CD14-positive monocyte (primary cell): ENCODE measurements at places on chromosomes 13 and 19.

DNA sequence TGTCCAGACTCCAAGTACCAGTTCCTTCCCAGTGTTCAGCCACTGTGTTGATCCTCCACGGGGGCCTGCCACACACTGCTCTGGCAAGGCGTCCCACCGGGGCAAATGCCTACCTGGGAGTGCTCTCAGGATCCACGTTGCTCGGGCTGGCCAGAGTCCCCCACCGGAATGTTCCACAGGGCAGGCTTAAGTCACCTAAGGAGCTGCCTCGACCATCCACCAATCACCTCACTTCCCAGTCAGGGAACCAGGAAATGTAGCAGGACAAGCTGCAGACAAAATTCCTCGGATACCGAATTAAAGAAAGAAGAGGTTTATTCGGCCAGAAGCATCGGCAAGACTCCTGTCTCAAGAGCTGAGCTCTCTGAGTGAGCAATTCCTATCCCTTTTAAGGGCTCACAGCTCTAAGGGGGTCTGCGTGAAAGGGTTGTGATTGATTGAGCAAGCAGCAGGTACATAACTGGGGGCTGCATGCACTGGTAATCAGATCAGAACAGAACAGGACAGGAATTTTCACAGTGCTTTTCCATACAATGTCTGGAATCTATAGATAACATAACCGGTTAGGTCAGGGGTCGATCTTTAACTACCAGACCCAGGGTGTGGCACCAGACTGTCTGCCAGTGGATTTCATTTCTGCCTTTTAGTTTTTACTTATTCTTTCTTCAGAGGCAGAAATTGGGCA, 56.9 kb upstream of the EDNRB start:
- DNase-seq = no peak

DNA sequence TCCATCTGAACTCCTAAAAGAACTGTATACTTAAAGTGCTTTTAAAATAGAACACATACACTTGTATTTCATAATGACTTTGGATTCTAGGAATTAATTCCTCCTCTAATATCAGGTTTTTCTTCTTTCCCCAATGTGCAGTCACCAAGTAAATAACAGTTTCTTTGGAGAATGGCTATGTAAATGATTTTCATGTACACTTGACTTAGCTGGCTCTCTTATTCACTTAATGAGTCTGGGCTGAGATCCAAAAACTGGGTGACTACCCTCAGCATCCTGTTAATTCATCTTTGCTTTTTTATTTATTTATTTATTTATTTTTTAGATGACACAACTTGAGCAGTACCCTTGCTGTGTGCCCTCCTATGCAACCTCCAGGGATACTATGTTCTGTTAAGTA, 1003.7 kb downstream of the SLITRK1 start:
- DNase-seq = no peak

GRCh38 chr19:14366529-14366928, 14.7 kb upstream of the ADGRE5 start:
- DNase-seq = peak; percentile 69

- DNase-seq = no peak
Measured at GRCh38 chr19:23260956-23261355, 10.8 kb upstream of the ZNF724 start.

DNA sequence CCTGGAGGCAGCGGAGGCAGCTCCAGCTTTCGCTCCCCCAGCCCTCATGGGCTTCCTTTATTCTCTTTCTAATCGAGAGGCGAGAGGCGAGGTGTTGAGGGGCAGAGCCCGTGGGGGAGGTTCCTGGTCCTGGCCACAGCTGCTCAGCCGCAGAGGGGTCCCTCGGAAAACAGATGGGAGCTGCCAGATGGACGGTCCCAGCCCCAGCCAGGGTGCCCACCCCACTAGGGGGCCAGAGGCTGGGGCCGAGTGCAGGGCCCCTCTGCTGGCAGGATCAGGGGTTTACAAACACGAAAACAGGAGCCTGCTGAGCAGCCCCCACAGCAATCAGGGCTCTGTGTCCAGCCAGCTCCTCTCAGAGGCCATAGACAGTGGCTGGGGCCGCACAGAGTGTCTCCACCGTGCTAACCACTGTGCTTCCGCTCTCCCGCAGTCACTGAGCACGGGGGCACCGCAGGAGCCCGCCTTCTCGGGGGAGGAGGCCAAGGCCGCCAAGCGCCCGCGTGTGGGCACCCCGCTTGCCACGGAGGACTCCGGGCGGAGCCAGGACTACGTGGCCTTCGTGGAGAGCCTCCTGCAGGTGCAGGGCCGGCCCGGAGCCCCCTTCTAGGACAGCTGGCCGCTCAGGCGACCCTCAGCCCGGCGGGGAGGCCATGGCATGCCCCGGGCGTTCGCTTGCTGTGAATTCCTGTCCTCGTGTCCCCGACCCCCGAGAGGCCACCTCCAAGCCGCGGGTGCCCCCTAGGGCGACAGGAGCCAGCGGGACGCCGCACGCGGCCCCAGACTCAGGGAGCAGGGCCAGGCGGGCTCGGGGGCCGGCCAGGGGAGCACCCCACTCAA, 182.2 kb downstream of the KDM4B start:
- no peak for DNase-seq
